Occipital lobe (tissue), 3 donors: ENCODE measurements at places on chromosomes 3 and 15. TPM values are rescaled to one million over a fixed set of nuclear protein-coding genes. Genes with fewer than 3 reads are reported as not detected.

DNA sequence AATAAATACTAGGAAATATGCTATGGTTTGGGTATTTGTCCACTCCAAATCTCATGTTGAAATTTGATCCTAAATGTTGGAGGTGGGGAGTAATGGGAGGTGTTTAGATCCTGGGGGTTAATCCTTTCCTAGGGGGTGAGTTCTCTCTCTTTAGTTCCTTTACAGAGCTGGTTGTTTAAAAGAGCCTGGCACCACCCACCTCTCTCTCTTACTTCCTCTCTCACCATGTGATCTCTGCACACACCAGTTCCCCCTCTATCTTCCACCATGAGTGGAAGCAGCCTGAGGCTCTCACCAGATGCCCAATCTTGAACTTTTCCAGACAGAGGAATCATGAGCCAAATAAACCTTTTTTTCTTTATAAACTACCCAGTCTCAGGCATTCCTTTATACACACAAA lies 10.5 kb downstream of the SLC24A5 start:
- DNase-seq, result no peak

DNA sequence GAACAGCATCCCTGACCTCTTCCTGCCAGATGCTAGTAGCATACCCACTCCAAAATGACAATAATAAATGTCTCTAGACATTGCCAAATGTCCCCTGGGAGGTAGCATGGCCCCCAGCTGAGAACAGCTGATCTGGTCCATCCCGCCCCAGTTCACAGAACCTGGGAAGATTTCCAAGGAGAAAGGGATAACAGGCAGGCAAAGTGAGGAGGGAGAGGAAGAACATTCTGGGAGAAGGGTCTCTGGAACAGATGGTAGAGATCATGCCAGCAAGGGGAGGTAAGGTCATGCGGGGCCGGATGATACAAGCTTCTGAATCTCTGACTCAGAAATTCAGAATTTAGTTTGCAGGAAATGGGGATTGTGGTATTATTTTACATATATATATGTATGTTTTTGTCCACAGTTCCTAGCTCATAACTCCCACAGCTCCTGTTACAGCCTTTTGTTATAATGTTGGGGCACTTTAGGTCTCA lies 192.7 kb downstream of the SUCLG2 start:
- no peak for DNase-seq

GRCh38 chr15:51879555-51879954 lies 50.1 kb downstream of the TMOD3 start:
- DNase-seq, result no peak

- no peak for DNase-seq
These were observed 22.0 kb downstream of the ASTE1 start for GRCh38 chr3:131004603-131005002.

DNA sequence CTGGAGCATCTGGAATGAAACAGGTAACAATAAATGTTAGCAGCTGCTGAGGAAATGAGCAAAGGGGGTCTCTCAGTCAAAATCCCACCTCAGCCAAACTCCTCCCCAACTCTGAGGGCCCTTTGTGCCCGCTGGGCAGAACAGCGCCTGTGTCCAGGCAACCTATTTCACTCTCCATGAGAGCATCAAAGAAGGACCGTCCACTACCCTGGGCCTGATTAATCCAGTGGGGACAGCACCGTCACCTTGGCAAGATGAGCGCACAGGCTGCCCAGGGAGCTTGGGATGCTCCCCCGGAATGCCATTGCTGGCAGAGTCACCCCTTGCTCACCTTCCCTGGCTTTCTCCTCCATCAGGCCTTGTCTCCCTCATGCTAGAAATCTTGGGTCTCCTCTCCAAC lies 97.4 kb upstream of the HACD2 start:
- DNase-seq, result no peak

DNA sequence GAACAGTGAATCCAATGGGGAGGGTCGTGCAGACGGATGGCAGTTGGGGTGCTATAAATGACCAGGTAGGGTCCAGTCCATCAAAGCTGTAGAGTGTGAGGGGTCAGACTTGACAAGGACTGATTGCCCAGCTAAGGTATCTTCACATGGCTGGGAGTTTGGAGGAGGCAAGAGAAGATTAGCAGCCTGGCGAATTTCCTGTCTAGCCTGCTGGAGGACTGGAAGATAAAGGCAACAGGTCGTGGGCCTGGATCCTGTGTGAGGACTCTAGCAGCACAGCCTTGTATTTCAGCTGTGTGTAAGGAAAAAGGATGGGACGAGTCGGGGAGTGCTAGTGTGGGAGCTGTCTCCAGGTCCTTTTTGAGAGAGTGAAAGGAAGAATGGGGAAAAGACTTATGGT lies 17.6 kb downstream of the CCR5AS start:
- DNase-seq, result no peak

GRCh38 chr15:66956672-66957430 lies 108.6 kb upstream of the SMAD3 start:
- no peak for DNase-seq

DNA sequence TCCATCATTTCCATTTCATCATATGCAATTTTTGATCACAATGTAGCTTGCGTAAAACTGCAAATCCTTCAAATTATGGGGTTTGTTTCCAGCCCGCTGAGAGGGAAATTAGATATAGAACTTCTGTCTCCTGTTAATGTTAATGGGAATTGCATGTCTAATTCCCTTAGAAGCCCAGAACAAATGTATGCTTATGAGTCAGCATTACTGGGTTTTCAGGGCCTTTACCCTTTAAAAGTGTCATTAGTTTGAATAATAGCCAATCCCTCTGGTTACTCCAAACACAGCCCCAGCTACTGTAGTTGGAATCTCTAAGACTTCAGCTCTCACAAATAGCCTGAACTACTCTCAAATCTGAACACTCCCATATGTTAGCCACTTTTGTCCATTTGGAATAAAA lies 439.4 kb downstream of the C3orf38 start:
- no peak for DNase-seq

DNA sequence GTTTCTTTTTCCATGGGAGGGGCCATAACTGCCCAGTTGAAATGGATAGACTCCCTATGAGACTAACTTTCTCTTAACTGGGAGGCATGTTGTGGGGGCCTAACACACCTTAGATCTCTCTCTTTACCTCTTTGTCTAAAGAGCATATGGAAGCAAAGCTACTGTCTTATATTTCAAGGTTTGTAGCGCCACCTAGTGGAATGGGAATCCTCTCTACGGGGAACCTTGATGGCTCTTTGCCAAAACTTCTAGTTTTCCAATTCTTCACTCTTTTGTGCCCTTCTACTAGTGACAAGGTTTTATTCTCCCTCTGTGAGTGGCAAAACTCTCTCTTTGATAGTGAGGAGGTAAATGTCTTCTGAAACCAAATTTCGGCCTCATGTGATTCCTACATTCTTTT lies 1030.4 kb upstream of the CADM2 start:
- no peak for DNase-seq

DNA sequence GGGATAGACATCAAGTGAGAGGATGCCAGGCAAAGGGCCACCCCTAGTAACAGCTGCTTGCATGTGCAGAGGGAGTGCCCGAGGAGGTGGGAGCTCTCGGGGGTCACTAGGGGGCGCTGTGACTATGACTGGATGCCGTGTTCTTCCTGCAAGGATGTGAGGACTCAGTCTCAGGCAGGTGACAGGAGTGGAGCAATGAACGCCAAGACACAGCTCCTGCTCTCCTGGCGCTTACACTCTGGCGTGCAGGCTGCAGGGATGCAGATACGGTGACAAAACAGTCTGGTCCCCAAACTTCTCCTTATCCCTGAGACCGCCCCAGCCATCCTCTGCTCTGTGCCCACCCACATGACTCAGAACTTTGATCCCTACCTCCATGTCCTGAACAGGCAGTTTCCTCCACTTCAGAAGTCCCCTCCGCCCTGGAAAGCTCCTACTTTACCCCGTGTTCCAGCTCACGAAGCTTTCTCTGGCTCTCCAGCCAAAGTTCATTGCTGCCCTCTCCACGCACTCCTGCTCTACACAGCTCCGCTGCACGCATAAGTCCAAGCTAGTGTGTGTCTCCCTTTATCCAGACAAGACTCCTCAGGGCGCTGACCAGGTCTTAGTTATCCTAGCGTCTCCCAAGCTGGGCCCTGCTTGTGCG lies 14.7 kb downstream of the RHOV start:
- DNase-seq, result peak; percentile 4

DNA sequence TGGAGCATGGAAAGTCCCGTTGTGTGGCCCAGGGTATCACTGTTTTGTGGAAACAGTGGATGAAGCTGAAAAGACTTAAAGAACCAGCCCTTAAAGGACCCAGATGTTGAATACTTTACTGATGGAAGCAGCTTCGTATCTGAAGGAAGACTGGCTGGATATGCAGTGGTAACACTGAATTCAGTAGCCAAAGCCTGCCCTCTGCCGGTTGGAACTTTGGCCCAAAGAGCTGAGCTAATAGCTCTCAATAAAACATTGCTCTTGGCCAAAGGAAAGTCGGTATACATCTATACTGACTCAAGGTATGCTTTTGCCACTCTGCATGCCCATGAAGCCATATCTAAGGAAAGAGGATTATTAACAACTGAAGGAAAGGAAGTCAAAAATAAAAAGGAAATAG lies 885.4 kb downstream of the PDCD6IP start:
- peak; percentile 17 for DNase-seq

DNA sequence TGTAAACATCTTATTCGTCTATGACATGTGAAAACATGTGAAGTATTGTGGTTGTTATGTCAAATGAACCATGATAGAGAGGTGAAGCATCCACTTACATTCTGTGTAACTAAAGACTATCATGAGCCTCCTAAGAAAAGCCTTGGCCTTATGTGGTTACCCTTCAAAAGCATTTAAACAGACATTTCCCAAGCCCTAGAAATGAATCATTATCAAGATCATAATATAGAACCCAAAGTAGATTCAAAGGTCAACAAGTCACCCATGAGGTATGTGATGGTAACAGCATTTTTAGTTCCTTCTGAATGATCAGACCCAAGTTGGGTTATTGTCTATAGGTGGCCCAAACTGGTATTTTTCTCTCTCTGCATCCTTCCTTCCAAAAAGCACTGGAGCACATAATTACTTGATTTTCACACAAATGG lies 408.0 kb downstream of the TBL1XR1 start:
- DNase-seq, result no peak

- DNase-seq, result no peak
These were observed 465.8 kb upstream of the ROBO1 start for GRCh38 chr3:80233576-80233975.

DNA sequence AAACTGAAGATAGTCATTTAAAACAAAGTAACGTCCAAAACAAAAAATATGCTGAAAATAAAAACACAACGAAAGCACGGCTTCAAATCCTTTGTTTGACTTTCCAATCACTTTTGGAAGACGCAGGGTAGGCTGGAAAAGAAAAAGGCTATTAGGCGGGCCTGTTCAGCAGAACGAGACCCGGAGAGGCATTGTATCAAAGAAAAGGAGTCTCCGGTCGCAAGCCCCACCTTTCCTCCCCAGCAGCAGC lies 691 bp downstream of the SENP7 start:
- DNase-seq, result no peak

GRCh38 chr15:92979011-92979701 lies 79.0 kb downstream of the CHD2 start:
- DNase-seq, result no peak

Gene HACL1
- 38.4 TPM for total RNA-seq

Gene GP5
- not detected for total RNA-seq

Gene CNTN6
- total RNA-seq, result 4.7 TPM

Gene CPLX3
- 1.6 TPM for total RNA-seq

Gene STAB1
- 14.8 TPM for total RNA-seq

Gene CTXN2
- total RNA-seq, result 0.16 TPM

Gene PRRT3
- total RNA-seq, result 4.1 TPM

Gene STARD5
- 5.9 TPM for total RNA-seq

Gene HAPLN3
- 8.7 TPM for total RNA-seq

Gene ZNF860
- 2.8 TPM for total RNA-seq
